ENCODE measurements at places on chromosomes 3 and 15.

DNA sequence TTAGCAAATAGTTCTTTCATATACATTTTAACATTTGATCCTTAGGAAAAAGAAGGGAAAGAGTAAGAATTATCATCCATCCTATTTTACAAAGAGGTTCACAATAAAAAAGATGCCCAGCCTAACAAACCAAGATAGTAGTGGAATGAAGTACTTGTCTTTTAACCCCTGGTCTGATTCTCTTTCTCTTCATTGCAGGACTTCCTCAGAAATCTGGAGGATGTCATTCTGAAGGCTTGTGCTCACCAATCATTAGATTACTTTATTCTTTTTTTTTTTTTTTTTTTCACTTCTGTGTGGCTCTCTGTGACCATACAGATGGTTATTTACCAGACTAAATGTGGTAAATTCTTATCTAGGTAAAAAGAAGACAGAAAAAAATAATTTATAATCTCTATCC, 7.0 kb downstream of the HDGFL3 start:
- no peak for DNase-seq

- DNase-seq: no peak
Measured at GRCh38 chr15:80942746-80943565, 46.7 kb downstream of the MESD start.

GRCh38 chr15:32700501-32701150, 17.2 kb upstream of the GREM1 start:
- DNase-seq: no peak

DNA sequence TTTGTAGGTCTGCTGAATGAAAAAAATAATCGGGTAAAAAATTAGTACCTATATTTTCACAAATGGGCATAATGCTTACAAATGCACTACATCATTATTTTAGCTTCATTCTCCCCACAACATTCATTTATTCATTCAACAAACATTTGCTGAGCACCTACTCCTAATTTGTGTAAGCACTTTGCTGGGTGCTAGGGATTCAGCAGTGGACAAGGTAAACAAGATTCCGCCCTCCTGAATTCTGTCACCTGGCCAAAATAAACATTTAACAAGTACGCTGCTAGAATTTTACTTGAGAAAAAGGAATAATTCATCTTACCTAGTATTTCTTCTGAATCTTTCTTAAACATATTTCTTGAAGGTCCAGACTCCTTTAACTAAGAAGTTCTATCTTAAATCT, 72.1 kb downstream of the TIGIT start:
- no peak for DNase-seq

DNA sequence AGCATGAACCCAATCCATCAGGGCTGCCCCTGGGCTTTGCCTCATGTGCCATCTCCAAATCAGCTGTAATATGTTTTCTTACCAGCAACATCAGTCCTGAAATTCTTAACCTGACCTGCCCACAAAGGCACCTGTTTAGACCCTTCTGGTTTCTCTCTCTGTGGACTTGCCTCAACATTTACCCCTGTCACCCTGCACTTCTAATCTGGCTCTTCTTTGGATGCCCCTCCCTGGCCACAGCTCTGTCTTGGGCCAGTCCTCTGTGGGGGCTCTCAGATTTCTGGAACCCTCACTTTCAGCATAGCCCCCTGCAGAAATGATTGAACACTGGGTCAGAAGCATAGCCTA, 168.7 kb upstream of the STAC start:
- DNase-seq: no peak

GRCh38 chr3:188448813-188449212, 294.9 kb downstream of the LPP start:
- no peak for DNase-seq

DNA sequence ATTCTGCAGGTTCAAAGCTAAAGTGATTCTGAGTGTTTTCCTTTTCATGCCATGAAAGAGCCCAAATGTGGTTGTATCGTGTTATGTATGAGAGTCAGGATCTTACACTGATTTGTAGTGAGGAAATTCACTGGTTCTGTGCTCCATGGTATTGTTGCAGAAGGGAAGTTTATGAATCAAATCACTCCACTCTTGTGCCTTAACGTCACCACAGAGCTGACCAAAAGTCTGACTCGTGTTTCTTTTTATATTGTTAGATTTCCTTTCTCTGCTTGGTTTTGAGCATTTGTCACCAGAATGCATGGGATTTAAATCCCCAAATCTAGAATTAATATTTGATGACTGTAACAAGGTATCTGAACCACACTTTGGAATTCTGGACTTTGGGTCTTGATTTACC, 29.1 kb upstream of the SLC30A4 start:
- DNase-seq: no peak

Measured in ovary (tissue), 10 donors.